ENCODE measurements at places on chromosomes 5 and 9.

DNA sequence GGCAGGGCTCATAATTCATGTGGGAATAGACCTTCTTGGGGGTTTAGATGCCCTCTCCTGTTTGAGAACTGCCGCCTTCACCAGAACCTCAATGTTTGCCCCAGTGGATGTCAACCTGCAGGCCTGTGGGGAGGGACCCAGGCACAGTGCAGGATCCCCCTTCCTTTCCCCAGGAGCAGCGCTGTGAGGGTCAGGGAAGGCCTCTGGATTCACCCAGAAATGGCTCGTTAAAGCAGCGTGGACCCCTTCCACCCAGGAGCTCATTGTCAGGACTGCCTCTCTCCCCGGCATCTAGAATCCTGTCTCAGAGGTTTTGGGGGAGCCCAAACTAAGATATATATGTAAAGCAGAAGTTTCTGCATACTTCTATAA lies 188.3 kb downstream of the GADD45G start:
- DNase-seq, result no peak

- DNase-seq, result no peak
Observed at GRCh38 chr9:7606591-7606990, 193.0 kb downstream of the DMAC1 start.

DNA sequence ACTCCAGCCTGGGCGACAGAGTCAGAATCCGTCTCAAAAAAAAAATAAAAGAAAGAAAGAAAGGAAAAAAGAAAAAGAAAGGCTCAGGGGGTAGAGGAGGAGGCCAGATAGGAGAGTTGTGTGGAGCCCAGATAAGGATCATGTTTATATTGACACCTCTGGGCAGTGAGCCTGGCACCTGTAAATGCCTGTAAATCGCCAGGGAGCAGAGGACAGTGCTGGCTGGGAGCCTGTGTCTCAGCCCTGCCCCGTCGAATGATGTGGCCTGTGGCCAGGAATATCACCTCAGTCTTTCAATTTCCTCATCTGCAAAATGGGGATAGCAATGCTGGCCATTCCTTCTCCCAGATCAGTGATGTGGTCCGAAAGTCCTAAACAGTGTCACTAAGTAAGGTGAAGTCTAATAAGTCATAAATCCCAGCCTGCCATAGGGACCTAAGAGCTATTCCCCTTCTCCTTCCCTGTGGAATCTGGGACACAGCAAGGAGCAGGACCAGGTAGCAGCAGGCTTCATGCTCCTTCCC lies 10.3 kb upstream of the ABO start:
- DNase-seq, result no peak

DNA sequence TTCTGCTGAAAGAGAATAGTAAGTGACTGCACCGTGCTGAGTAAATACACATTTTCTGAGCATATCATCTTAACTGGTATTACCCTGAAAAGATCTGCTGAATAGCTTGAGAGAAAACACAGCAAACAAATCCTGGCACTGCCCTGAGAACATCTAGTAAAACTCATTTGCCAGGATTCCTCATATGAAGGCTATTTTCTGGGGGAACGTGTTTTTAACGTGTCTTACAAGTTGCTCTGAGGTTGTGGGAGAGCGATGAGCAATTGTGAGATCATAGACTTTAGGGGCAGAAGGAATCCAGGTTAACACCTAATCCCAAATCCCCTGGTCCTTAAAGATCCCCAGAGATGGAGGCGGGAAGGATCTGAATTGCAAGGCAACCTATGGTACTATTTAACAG lies 331.9 kb upstream of the RFX3 start:
- no peak for DNase-seq

GRCh38 chr9:15149450-15149849 lies 157.6 kb downstream of the TTC39B start:
- DNase-seq, result no peak

DNA sequence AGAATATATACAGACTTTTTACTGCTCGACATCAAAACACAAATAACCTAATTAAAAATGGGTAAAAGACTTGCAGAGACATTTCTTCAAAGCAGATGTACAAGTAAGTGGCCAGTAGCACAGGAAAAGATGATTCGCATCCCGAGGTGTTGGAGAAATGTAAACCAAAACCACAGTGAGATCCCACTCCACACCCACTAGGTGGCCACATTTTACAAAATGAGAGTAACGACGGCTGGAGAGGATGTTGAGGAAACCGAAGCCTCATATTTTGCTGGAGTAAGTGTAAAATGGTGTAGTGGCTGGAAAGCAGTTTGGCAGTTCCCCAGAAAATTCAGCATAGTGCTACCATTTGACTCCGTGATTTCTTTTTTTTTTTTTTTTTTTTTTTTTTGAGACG lies 21.3 kb upstream of the GBGT1 start:
- DNase-seq, result no peak

GRCh38 chr9:21267485-21268346 lies 27.9 kb upstream of the IFNA14 start:
- no peak for DNase-seq

GRCh38 chr5:96528826-96529474 lies 95.9 kb upstream of the PCSK1 start:
- DNase-seq, result no peak

DNA sequence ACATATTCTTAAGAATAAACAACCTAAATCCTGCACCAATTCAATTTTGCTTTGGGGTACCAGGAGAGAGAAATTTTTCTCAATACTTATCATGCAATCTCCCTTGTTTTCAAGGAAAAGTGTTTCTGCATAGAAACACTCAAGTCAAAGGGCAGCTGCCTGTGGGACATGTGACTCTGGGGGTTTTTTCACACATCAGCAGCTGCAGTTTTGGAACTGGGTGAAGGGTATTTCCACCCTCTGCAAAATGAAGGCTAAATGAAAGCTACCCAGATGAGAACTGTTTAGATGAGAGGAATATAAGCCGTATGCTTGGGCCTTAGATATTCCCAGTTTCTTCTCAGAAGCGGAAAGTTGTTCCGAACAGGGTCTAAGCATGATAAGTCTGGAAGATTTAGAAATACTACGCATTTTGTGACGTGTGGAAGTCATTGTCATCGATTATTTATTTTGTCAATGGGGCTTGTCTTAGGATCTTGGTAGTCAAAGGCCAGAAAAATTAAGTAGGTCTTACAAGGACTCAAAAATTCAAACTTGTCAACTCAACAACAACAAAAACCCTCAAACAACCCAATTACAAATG lies 64.3 kb upstream of the BOD1 start:
- no peak for DNase-seq

- no peak for DNase-seq
Observed at GRCh38 chr5:154191467-154192261, 1.1 kb downstream of the GALNT10 start.

- DNase-seq, result no peak
Observed at GRCh38 chr5:177545487-177546257, 8.7 kb downstream of the FAM193B start.

GRCh38 chr5:126199467-126199866 lies 223.7 kb upstream of the GRAMD2B start:
- DNase-seq, result no peak
